ENCODE measurements at places on chromosomes 4 and X.

- DNase-seq = no peak
These were observed 89.3 kb upstream of the ENPP6 start for GRCh38 chr4:184306949-184307348.

GRCh38 chr4:153731239-153731638, 28.6 kb downstream of the RNF175 start:
- no peak for DNase-seq

- no peak for DNase-seq
These were observed 84.1 kb downstream of the CPZ start for GRCh38 chr4:8676676-8677075.

DNA sequence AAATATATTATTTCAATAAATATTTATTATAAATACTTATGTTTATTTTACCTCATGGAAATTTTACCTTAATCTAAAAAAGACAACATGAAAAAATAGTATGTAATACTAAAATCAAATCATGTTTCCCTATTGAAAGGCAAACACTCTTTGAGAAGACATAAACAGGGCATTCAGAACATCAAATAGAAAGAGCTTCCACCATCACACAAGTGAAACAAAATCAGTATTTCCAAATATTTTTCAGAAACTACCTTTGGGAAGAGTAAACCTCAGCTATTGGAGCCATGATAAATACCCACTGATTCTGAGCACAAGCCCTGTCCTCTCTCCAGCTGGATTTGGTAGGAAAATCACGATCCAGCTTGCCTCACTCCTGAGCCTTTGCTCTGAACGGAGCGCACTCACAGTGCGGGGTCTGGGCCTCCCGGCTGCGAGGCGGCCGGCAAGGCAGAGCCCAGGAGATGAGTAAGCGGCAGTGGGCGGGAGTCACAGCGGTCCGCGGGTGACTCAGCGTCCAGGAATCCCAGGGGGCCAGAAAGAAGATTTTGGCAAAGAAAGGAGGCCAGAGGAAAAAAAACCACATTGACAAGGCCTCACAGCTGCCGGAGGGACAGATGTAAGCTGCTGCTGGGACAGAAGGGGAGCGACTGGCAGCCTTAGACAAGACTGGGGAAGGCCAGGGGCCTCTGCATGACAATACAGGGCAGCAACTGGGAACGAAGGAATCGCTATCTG, 14.7 kb upstream of the ANXA5 start:
- DNase-seq = no peak

DNA sequence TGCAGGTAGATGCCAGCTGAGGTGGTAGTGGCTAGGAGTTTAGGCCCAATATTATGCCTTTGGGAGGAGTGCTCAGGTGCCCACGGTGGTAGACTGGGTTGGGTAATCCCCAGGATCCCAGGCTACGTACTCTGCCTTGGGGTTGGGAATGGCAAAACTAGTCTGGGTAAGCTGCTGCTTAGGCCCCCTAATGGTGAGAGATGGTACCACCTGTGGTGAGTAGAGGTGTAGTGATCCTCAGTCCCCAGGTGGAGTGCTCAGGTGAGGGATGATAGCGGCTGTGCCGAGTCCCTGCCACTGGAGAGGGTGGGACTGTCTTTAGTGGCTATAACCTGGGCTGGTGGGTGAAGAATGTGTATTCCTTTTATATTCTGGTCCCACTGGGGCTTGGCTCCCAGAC, 75.2 kb downstream of the IL1RAPL2 start:
- DNase-seq = no peak

GRCh38 chr4:91256043-91256442, 1047.7 kb upstream of the GRID2 start:
- DNase-seq = no peak

- DNase-seq = no peak
These were observed 648 bp downstream of the SYNPO2 start for GRCh38 chr4:118889312-118889691.

DNA sequence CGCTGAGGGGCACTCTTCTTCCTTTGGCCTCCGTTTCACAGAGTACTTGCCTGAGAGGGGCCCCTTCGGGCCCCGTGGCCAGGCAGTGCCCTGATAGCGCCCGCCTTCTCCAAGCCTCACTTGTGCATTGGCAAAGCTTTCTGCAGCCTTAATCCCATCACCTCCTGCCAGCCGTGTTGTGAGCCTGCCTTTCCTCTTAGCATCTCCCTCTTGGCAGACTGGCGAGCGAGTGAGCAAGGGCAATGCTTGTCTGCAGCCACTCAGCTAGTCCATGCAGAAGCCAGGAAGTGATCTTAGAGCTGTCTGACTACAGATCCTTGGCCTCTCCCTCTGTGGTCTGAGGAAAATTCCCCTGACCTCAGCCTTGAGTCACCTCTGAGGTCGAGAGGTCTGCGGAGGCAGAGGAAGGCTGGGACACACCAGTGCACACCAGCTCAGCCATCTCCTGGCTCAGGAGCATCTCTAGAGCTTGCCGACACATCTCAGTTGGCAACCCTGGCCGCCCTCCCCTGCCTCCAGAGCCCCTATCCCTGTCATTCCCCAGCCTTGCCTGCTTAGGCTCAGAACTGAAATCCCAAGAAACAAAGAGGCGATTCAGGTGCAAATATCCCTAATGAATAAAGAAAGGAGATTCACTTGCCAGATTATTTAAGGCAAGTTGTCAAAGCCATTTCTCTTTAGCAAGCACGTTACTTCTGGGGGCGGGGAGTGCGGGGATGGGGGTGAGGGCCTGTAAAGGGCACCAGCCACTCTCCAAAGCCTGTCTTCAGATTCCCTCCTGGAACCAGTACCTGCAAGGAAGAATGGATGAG, 143.5 kb upstream of the MAMLD1 start:
- no peak for DNase-seq

DNA sequence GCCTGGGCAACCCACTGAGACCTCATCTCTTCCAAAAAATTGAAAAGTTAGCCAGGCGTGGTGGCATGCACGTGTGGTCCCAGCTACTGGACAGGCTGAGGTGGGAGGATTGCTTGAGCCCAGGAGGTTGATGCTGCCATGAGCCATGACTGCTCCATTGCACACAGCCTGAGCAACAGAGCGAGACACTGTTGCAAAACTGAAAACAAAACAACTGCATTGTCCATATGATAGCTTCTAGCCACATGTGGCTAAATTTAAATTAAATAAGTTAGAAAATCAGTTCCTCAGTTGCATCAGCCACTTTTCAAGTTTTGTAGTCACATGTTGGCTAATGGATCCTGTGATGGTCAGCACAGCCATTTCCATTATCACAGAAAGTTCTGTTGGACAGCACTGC, 67.9 kb downstream of the GAB1 start:
- no peak for DNase-seq

DNA sequence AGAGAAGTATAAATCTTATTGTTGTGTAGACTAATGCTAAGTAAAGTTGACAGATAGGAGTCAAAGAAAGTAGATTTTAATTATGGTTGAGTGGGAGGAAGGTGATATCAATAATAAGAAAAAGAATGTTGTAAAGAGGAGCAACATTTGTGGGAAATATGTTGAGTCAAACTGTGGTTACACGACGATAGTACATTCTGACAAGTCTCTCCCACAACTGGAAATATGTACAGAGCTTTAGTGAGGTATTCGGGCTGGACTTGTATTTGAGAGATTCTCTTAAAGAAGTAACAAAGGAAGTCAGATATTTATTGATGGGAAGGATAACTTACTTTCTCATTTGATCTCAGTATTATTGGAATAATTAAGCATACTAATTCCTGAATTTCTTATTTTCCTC, 525.3 kb upstream of the MAGEB2 start:
- DNase-seq = no peak

DNA sequence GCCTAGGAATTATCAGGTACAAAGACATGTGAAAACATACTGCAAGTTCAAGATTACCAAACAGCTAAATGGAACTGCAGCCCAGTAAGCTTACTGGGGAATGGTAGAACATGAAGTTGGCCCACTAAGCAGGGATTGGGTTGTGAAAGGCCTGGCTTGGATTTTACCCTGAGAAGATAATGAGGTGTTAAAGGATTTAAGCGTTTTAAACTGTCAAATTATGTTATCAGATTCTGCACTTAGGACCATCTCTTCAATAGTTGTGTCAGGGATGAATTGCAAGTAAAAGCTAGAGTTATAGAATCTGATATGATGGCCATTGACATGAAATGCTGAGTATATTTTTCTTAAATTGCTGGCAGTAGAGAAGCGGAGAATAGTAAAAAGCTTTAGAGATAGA, 225.7 kb downstream of the GRID2 start:
- no peak for DNase-seq

GRCh38 chr4:165994701-165995100, 121.7 kb downstream of the TLL1 start:
- no peak for DNase-seq

GRCh38 chr4:21885241-21885640, 63.3 kb downstream of the KCNIP4 start:
- no peak for DNase-seq

GRCh38 chrX:44536198-44536597, 6.5 kb downstream of the FUNDC1 start:
- no peak for DNase-seq

DNA sequence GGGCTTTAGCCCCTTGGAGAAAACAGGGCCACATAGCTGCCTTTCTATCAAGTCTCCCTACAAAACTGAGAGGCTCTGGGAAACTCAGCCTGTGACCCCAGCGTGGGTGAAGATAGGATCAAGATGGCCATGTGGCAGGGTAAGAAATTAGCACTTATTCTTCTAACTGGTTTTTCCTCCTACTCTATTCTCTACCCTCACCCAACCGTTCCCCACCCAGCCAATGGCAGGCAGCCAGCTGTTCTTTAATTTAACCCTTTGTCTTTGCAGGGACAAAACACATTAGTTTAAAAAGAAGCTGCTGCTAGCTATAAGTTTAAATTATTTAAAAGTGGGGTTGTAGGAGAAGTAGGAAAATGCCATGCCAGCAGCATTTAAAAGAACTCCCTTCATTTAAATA, 2.8 kb downstream of the CLCN5 start:
- no peak for DNase-seq

DNA sequence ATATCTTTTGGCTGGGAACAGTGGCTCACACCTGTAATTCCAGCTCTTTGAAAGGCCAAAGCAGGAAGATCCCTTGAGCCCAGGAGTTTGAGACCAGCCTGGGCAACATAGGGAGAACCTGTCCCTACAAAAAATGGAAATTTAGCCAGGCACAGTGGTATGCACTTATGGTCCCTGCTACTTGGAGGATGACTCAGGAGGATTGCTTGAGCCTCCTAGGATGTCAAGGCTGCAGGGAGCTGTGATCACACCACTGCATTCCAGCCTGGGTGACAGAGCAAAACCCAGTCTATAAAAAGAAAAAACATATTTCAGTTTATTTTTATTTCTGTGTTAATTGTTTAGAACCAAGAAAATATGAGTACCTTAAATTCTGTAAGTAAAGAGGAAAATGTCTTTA, 123.7 kb downstream of the CBR4 start:
- no peak for DNase-seq

GRCh38 chrX:15744181-15744867, 6.3 kb downstream of the CA5B start:
- no peak for DNase-seq

- DNase-seq = no peak
These were observed 55.3 kb downstream of the GPR143 start for GRCh38 chrX:9710332-9710731.

GRCh38 chr4:171042989-171043524, 770.1 kb upstream of the GALNTL6 start:
- DNase-seq = no peak

- no peak for DNase-seq
These were observed 66.9 kb upstream of the ATP6AP2 start for GRCh38 chrX:40513835-40514234.

GRCh38 chr4:82708982-82709381, 89.6 kb downstream of the SCD5 start:
- DNase-seq = no peak

GRCh38 chr4:146343199-146343598, 128.9 kb downstream of the REELD1 start:
- no peak for DNase-seq

DNA sequence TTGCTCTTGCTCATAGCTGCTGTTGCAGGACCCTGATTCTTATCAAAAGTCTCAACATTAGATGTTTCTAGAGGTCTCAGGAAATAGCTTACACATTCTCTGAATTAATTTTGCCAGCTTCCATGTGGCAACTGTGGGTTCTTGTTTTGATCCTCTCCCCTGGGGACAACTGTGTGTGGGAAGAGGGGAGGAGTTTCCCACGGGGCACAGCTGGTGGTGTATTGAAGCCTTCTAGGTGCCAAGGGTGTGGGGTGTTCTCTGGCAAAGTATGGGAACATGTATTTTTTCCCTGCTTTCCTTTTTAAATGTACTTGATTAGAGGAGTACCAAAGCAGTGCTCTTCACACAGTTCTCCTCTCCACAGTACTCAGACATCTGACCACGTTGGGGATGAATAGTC, 212.7 kb downstream of the RPA4 start:
- DNase-seq = no peak

DNA sequence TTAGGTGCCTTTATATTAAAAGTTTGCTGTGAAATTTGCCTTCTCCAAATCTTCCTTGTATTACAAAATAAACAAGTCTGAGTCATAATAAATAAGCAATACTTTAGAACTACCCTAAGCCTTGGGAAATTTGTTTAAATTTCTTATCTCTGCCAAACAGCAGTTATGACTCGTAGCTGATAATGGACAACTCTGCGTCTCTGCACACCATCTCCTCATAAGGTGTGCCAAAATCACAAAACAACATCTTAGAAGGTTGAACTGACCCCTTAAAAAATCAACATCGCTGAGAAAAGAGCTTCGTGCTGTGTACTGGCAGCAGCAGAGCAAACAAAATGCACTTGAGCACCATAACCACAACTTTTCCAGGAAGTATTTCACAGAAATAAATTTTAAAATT, 22.0 kb downstream of the OR13H1 start:
- no peak for DNase-seq

GRCh38 chr4:171985129-171985528, 171.9 kb downstream of the GALNTL6 start:
- DNase-seq = no peak

DNA sequence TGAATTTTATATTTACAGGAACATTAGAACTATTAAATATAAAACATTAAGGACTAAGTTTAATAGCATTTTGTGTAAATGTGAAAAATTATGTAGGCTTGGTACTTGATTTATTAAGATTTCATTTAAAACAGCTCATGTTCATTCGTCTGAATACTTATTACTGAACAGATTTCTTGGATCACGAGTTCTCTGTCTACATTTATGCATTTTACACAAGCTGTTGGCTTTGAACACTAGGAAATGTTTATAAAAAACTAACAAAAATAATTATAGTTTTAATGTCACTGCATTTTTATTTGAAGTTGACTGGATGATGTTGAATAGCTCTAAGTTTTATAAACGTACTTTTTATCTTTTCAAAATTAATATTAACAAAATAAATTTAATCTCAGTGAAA, 888.7 kb downstream of the CCSER1 start:
- no peak for DNase-seq

DNA sequence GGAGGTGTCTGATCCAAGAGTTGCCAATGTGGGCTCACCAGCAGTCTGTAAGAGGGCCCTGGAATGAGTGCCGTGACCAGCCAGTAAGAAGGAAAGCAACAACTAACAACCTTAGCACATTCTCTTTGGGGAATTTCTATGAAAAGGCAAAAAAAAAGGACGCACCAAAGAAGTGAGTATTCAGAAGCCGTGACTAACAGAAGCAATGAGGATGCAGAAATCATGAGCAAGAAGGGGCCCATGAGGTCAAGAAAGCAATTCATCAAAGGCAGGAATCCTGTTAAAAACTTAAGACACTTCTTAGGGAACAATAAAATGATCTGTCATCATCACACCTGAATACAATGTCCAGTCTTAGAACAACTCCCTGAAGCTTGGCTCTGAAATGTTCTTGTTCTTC, 260.5 kb downstream of the RAPGEF2 start:
- DNase-seq = no peak

GRCh38 chrX:109036624-109037023, 300.3 kb upstream of the IRS4 start:
- DNase-seq = no peak

Measured in stimulated activated CD4-positive, alpha-beta T cell treated with anti-CD3 and anti-CD28 coated beads, TNF-alpha, amount 100 ng/mL, for 24 hours (primary cell).